ENCODE measurements at places on chromosomes 1 and 21. TPM values are rescaled to one million over a fixed set of nuclear protein-coding genes. Genes with fewer than 3 reads are reported as not detected.

ZBTB7B gene
- polyA plus RNA-seq: 0.38 TPM

CDK11B gene
- polyA plus RNA-seq: 13.7 TPM

DTL gene
- 1.1 TPM for polyA plus RNA-seq

GJA9 gene
- not detected for polyA plus RNA-seq

ACTA1 gene
- not detected for polyA plus RNA-seq

ESPN gene
- polyA plus RNA-seq: not detected

DEPDC1 gene
- polyA plus RNA-seq: 2.4 TPM

TGFB2 gene
- polyA plus RNA-seq: 0.16 TPM

GJA5 gene
- polyA plus RNA-seq: not detected

WDR3 gene
- polyA plus RNA-seq: 20.6 TPM

SPRR4 gene
- not detected for polyA plus RNA-seq

SLC6A9 gene
- polyA plus RNA-seq: 1.3 TPM

NTNG1 gene
- polyA plus RNA-seq: not detected

FMO2 gene
- not detected for polyA plus RNA-seq

ADAMTS4 gene
- not detected for polyA plus RNA-seq

OR6N2 gene
- polyA plus RNA-seq: not detected

BMP8A gene
- 0.62 TPM for polyA plus RNA-seq

ELF3 gene
- 0.22 TPM for polyA plus RNA-seq

CFHR3 gene
- not detected for polyA plus RNA-seq

PROX1 gene
- 0.62 TPM for polyA plus RNA-seq

GJA8 gene
- not detected for polyA plus RNA-seq

TNNT2 gene
- not detected for polyA plus RNA-seq

KIF17 gene
- 8.7 TPM for polyA plus RNA-seq

Measured in neural cell (in vitro differentiated cells).